ENCODE measurements at places on chromosomes 16 and 17. TPM values are rescaled to one million over a fixed set of nuclear protein-coding genes. Genes with fewer than 3 reads are reported as not detected.
A peak's percentile ranks its signal among the peaks of the same experiment; 100 is the strongest.

LRRC75A gene
- polyA plus RNA-seq, result 0.42 TPM

SGF29 gene
- 18.1 TPM for polyA plus RNA-seq

HSD11B2 gene
- polyA plus RNA-seq, result 1.8 TPM

KRT24 gene
- not detected for polyA plus RNA-seq

KRT28 gene
- not detected for polyA plus RNA-seq

EPX gene
- polyA plus RNA-seq, result 0.09 TPM

GRCh38 chr17:2058586-2059546 is 4.0 kb downstream of the HIC1 start:
- peaks cover 3% of the 10 kb centered on the region for H3K36me3 ChIP-seq
- no peak overlapping the region for H3K4me3 ChIP-seq
- no peaks in the 10 kb centered on the region for H3K27me3 ChIP-seq

- no peak overlapping the region for H3K4me3 ChIP-seq
- no peaks in the 10 kb centered on the region for H3K36me3 ChIP-seq
- H3K27ac ChIP-seq, result no peak overlapping the region
- H3K27me3 ChIP-seq, result peaks cover 6% of the 10 kb centered on the region
- no peak for DNase-seq
- H3K4me1 ChIP-seq, result no peaks in the 10 kb centered on the region
Measured at GRCh38 chr17:49899191-49899485, 51.3 kb upstream of the TAC4 start.

DNA sequence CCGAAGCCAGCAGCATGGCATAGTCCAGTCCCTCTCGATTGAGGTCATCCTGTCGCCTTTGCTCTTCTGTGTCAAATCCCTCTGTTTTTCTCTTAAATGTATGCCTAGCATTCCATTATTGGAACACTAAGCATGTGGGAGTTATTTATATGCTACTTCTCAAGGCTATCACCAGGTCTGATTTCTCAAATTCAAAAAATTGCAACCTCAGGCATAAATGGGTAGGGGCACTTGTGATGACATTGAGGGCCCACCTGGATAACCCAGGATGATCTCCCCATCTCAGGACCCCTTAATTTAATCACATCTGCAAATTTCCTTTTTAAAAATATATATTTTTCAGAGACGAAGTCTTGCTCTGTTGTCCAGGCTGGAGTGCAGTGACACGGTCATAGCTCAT is 95.7 kb downstream of the BMERB1 start:
- DNase-seq, result no peak
- H3K4me1 ChIP-seq, result no peaks in the 10 kb centered on the region
- no peak overlapping the region for H3K27ac ChIP-seq
- H3K36me3 ChIP-seq, result peaks cover 5% of the 10 kb centered on the region
- no peaks in the 10 kb centered on the region for H3K27me3 ChIP-seq

- H3K4me3 ChIP-seq, result no peak overlapping the region
- no peak for DNase-seq
- no peaks in the 10 kb centered on the region for H3K27me3 ChIP-seq
- H3K36me3 ChIP-seq, result peaks cover 31% of the 10 kb centered on the region
- H3K27ac ChIP-seq, result no peak overlapping the region
Measured at GRCh38 chr16:66940236-66940635, 4.9 kb downstream of the CES2 start.

GRCh38 chr16:6642271-6642670 is 690.4 kb upstream of the RBFOX1 start:
- no peaks in the 10 kb centered on the region for H3K4me1 ChIP-seq
- no peaks in the 10 kb centered on the region for H3K27me3 ChIP-seq
- H3K27ac ChIP-seq, result no peak overlapping the region
- no peak overlapping the region for H3K4me3 ChIP-seq
- H3K36me3 ChIP-seq, result no peaks in the 10 kb centered on the region
- no peak for DNase-seq

DNA sequence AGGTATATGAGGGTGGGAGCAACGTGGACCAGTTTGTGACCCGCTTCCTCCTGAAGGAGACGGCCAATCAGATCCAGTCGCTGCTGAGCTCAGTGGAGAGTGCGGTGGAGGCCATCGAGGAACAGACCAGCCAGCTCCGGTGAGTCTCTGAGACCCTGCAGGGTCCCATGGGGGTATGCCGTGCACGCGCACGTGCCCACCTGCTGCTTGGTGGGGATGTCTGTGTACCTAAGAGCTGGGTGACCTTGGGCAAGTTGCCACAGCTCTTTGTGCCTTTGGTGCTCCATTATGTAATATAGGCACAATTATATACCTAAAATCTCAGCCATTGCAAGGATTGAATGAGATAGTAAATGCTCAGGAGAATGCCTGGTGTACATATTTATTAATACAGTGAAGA is 22.4 kb downstream of the NECAB2 start:
- H3K27ac ChIP-seq, result no peak overlapping the region
- DNase-seq, result no peak

DNA sequence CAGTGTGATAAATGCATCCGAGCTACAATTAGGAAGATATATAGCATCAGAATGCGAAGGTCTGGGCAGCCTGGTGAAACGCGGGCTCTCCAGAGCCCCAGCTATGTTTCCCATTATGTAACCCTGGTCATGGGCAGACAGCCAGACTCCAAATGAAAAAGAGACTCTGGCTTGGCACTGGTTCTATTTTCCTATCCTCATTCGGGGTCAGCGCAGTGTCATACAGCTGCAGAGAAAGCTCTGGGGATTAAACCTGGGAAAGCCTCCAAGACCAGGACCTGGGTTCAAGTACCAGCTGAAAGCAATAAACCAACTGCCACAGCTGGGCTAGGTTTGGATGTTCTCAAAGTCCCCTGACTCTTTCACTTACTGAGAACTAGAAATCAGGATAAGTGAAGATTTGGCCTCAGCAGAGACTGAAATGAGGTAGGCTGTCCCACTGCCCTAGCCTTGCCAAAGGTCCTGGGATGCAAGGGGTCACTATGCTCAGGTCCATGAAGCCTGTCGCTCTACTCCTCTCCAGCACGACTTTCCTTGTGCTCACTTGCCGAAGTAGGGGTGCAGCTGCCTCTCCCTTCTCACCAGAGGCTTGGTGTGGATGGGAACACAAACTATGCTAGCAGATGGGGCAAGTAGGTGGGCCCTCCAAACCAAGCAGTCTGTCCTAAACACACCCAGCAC is 123.8 kb downstream of the SMG6 start:
- no peak overlapping the region for H3K4me3 ChIP-seq
- peak overlapping the region; percentile 75 for H3K27ac ChIP-seq
- H3K27me3 ChIP-seq, result no peaks in the 10 kb centered on the region
- H3K4me1 ChIP-seq, result peaks cover 15% of the 10 kb centered on the region

Measured in liver (tissue), 10 donors.